ENCODE measurements at places on chromosomes 6 and 20. TPM values are rescaled to one million over a fixed set of nuclear protein-coding genes. Genes with fewer than 3 reads are reported as not detected.

GRCh38 chr6:46011188-46012085, 4.2 kb downstream of the CLIC5 start:
- no peak for DNase-seq

GRCh38 chr20:20192366-20192765, 140.0 kb downstream of the CFAP61 start:
- DNase-seq = no peak

DNA sequence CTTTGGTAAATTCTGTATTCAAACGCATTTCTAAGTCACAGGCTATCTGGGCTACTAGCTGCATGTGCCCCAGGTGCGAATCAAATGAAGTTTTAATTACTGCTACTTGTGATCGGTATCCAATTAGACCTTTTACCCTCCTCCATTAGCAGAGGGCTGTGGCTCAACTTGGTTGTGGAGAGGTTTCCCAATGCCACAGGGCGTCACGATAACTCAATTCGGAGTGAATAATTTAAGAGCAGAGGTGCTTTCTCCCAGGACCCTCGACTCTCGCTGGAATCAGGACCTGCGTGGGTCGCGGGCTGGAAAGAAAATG, 640 bp downstream of the SAYSD1 start:
- DNase-seq = no peak

- no peak for DNase-seq
Observed at GRCh38 chr6:15826814-15827318, 164.0 kb upstream of the DTNBP1 start.

GRCh38 chr6:143967706-143968376, 40.2 kb downstream of the PLAGL1 start:
- no peak for DNase-seq

GRCh38 chr20:41330343-41330720, 10.3 kb upstream of the LPIN3 start:
- no peak for DNase-seq

- no peak for DNase-seq
Observed at GRCh38 chr20:15139522-15139921, 802.1 kb upstream of the FLRT3 start.

- DNase-seq = no peak
Observed at GRCh38 chr6:142833054-142833453, 111.9 kb downstream of the HIVEP2 start.

- DNase-seq = peak; percentile 57
Observed at GRCh38 chr6:105484238-105485161, 81.6 kb upstream of the PREP start.

DNA sequence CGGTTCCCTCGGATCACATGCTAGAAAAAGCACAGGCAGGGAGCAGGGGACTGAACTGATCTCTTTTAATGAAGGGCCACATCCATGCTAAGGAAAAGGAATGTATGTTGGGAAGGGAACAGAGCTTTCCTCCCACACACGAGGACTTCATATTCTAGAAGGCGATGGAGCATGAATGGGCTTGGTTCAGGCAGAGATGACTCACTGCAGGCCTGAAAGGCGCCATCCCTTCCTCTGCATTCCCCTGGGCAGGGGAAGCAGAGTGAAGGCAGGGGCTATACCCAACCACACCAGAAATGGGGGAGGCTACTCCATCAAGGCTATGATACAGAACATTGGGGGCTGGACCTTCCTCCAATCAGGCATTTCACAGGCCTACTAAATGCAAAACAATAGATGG, 30.6 kb downstream of the ELMO2 start:
- DNase-seq = no peak

GRCh38 chr20:13878566-13878965, 93.7 kb downstream of the NDUFAF5 start:
- DNase-seq = no peak

GRCh38 chr6:11292091-11292490, 59.6 kb upstream of the NEDD9 start:
- DNase-seq = no peak

MAP3K5 gene
- 12.5 TPM for total RNA-seq

RAB23 gene
- 21.2 TPM for total RNA-seq

BFSP1 gene
- 1.5 TPM for total RNA-seq

C4B gene
- total RNA-seq = 8.6 TPM

MYLK2 gene
- 1.1 TPM for total RNA-seq

MUCL3 gene
- total RNA-seq = not detected

TRDN gene
- 0.09 TPM for total RNA-seq

Data from cerebellum (tissue), 4 donors.